ENCODE measurements at places on chromosomes 3 and 15.

DNA sequence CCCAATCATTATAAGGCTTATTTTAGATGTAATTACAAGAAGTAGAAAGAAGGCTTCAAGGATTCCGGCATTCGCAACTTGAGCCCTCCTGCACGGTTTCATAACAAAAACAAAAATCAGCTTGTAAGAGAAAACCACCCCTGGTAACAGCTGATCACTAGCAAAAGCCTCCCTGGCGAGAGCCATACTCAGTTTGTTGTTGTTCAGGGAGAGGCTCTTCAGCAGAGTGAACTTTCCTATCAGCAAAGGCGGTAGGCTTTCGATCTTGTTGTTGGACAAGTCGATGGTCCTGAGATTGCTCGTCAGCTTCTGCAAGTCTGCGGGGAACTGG, 710 bp downstream of the LRRC57 start:
- no peak for DNase-seq

GRCh38 chr3:16183601-16184270, 9.3 kb downstream of the GALNT15 start:
- DNase-seq: no peak

GRCh38 chr3:196656213-196656612, 16.7 kb downstream of the NRROS start:
- DNase-seq: no peak

DNA sequence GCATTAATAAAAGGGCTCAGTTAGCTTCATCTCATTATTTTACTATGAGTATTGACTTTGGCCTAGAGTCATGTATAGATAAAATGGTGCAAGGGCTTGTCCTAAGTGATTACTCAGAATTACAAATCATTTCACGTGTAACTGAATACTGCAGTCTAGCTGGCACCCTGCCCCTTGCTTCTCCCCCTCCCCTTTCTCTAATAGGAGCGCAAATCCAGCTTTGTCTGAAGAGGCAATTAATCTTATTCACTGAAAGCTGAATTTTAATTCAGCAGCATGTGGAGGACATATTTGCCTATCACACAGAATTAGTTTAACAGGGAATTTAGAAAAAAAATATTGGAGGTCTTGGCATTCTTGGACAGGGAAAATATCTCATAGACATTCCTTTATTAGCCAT, 412.1 kb upstream of the DPH6 start:
- no peak for DNase-seq

DNA sequence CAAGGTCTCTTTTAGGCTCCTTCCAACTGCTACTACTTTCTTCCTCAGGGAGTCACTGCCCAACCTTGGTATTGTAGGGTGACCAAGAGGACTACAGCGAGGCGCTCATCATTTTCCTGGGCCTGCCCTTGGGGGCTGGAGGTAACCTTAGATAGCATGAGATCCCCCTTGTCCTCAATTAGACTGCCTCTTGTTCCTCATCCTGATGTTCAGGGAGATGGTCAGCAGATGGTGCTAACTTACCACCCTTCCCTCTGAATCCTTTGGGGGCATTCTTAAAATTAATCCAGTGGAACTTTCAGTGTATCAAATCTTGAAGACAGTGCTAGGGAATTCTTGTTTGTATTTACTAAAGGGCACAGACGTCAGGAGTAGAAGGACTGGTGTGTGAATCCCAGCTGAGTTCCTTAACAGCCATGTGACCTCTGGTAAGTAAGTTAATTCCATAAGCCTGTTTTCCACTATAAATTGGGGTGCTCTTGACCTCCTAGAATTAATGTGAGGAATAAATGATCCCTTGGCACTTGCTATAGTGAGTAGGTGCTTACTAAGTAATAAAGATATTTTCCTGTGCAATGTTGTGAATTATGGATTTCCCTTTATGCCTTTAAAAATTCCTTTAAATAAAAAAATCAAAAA, 4.1 kb upstream of the CLPX start:
- peak; percentile 60 for DNase-seq

Data from GM10248 (cell line).